ENCODE measurements at places on chromosomes 1 and 21.

- DNase-seq, result no peak
Measured at GRCh38 chr1:95701450-95702173, 467.6 kb downstream of the RWDD3 start.

DNA sequence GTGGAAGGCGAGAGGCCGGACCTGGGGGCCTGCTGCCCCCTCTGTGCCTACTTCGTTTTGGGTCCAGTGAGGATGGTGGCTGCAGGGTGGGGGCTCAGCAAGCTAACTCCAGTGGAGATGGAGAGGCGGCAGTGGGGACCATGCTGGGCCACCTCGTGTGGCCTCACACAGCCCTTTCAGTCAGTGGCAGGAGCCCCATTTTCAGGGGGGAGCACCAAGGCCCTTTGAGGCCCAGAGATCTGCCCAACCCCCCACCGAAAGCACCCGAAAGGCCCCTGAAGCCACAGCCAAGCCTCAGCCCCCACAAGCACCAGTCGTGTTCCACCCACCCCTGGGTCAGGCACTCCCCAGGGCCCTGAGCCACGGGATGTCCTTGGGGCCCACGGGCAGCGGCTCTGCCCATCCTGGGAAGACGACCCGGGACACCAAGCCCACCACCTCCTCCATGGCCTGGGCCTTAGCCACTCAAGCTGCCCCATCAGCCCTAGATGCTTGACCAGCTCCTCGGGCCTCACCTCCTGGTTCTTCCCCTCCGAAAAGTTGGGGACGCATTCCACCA is 345 bp downstream of the FTCD start:
- DNase-seq, result no peak

GRCh38 chr1:119898530-119898929 is 2.2 kb upstream of the ADAM30 start:
- no peak for DNase-seq

DNA sequence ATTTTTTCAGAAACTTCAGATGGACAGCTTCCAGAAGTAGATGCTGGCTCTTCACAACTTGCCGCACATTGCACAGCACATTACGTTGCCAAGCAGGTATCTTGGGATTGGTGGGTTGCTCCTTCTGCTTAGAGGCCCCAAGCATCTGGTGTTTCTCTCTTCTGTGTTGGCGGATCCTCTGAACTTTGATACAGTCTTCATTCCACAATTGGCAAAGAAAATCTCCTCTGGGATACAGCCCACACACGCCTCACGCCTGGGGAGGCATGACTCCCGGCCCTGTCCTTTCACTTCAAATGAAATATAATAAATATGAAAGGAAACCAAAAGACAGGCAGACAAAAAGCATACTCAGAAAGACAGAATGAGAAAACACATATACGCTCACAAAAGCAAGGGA is 72.3 kb upstream of the PPP2R5A start:
- no peak for DNase-seq

DNA sequence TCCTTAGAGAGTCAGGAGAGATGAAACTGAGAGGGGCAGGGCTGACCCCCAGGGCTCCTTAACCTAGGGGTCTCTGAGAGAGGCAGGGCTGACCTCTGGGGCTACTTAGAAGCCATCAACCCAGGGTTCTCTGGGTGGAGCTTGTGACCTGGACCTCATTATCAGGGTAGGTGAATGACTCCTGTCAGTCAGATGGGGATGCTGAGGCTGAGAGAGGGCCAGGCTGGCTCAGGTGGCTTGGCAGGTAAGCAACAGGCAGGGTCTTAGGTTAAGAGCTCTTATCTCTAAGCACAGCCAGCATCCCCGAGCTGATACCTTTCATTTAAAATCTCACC is 160.9 kb downstream of the PTPRU start:
- DNase-seq, result peak; percentile 6

DNA sequence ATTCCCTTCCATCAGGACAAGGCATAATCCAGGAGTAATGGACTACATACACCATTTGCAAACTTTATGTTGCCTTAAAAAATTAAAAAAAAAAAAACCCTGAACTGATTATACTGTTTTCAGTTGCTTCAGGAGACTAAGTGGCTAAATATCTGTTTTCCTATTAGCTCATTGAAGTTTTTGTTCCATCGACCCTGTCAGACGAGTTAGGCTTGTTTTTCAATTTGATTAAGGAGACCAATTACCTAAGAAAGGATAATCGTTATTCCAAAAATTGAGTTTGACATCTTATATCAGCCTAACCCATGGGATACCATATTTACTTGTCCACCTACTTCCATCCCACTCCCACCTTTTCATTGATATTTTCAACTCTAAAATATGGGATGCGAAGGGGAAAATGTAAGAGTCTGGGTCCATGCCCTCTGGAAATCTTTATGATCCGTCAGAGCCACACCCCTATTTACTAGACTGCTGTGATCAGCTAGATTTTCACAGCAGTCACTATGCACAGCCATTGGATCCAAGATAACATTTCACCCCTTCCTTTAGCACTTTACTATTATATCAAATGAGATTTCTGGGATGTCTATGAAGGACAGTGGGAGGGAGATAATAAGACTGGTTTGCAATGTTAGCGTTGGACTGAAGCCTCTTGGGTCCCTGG is 41.0 kb downstream of the IL12RB2 start:
- DNase-seq, result no peak

GRCh38 chr1:85259912-85260274 is 431 bp upstream of the C1orf52 start:
- no peak for DNase-seq

GRCh38 chr1:2962541-2962940 is 58.7 kb upstream of the ACTRT2 start:
- DNase-seq, result no peak

DNA sequence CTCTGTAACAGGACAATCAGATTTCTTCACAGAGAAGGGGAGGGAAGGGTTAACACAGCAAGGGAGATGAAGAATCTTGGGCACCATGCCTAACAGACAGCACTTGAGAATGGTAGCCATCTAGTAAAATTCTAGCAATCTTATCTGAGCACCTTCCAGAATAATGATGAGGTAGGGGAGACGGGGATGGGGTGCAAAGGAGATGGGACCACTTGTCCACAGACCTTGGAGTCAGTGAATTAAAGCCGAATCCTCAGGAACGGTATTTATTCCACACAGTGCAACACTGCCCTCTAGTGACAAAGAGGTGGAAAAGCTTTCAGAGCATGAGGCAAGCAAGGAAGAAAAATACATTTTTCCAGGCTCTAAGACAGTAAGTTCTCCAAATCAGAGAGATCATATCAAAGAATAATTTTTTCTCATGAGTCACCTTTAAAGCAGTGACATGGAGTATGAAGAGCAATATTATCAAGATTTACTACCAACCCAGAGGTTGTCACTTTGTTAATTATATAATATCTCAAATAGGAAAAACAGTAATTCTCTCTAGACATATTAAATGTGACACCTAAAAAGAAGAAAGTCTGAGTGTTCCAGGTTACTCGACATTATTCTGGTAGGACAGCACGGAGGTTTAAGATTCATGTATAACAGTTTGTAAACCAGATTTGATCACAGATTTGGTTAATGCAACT is 43.3 kb upstream of the LPAR3 start:
- peak; percentile 82 for DNase-seq

DNA sequence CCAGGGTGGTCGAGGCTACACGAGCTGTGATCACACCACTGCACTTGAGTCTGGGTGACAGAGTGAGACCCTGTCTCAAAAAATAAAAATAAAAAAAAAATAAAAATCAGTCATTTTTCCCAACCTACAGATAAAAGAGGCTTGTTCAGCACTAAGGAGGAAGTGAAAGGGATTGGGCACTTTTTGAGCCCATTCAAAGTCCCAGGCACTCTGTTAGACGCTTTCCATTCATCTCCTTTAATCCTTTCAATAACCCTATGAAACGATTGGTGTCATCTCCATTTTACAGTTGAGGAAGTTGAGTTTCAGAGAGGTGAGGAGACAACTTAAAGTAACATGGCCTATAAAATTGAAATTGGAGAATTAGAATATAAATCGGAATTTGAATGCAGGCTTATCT is 10.4 kb upstream of the AGO4 start:
- DNase-seq, result no peak

GRCh38 chr1:6355621-6356020 is 37.9 kb downstream of the ACOT7 start:
- DNase-seq, result no peak

DNA sequence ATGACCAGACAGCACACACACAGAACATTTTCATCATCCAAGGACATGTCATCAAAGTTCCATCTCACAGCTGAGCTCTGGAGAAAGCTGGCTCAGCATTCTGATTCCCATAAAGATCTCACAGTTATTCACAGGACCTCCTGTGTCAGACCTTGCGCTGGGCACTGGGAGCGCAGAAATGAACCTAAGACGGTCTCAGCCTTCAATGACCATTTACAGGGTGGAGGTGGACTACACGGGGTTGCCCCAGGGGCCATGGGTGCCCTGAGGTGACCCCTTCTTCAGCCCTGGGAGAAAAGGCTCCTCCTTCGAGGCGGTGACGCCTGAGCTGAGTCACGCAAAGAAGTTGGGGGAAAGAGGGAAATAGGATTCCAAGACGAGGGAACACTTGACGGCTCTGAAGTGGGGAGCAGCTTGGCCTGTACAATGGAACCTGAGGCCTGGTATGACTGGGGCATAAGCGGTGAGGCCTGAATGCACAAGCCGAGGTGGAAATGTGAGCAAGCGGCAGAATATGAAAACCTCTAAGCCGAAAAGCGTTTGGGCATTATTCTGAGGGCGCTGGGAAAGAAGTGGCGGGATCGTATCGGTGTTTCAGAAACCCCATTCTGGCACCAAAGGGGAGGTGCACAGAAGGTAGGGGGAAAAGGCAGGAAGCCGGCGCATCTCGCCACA is 797 bp downstream of the CC2D1B start:
- DNase-seq, result no peak

DNA sequence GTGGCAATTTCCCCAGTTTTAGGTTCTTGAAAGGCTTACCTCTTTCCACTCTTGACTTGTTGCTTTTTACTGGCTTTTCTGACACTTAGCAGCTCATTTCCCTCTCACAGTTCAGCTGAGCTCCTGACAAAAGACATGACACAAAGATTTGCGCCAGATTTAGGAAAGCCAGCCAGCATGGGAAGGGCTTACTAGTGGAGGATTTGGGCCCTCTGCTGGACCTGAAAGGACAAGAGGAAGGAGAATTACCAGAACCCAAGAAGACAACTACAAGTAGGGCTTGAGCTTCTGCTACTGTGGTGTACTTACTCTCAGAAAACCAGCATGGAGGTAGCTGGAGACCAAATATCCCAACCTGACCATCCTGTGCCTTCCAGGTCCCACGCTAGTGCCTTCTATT is 784.5 kb downstream of the BRINP3 start:
- DNase-seq, result no peak

DNA sequence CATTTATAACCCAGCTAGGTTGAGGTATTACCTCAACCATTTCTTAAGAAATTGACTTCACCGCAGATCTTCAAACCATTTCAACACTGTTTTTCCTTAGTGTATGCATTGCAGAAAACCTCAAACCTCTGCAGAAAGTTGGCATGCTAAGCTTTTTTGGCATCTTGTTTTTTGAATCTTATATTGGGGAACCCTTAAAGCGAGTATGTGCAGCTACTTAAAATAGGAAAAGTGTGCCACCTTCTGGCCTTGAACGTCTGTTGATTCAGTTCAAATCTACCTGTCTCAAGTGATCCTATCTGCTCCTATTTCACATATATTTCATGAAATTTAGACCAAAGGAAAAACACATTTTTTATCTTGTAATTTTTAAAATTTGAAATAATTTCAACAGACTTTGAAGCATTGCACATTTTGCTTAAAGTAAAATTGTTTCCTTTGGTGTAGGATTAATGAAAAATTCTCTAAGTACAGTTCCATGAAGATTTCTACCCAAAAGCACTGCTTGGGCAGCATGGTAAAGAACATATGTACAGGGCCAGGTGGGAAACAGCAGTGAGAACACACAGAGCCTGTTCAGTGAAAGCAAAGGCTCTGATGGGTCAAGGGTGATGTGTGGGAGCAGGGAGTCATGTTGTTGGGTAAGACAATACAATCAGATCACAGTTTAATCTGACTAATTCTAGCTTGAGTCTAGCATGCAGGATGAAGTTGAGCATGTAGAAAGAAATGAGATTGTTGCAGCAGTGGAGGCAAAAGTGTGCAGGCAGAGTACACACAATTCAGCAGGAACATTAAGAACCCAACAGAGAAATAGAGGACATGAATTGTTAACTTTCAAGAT is 17.2 kb downstream of the HENMT1 start:
- DNase-seq, result peak; percentile 57

GRCh38 chr1:234658138-234658537 is 48.2 kb upstream of the IRF2BP2 start:
- DNase-seq, result no peak

All from HEK293T (cell line).